Caudate nucleus (tissue), 63 donors: ENCODE measurements at places on chromosomes 2 and 18.
A peak's percentile ranks its signal among the peaks of the same experiment; 100 is the strongest.

- no peak for DNase-seq
These were observed 17.2 kb downstream of the SP110 start for GRCh38 chr2:230202430-230203109.

DNA sequence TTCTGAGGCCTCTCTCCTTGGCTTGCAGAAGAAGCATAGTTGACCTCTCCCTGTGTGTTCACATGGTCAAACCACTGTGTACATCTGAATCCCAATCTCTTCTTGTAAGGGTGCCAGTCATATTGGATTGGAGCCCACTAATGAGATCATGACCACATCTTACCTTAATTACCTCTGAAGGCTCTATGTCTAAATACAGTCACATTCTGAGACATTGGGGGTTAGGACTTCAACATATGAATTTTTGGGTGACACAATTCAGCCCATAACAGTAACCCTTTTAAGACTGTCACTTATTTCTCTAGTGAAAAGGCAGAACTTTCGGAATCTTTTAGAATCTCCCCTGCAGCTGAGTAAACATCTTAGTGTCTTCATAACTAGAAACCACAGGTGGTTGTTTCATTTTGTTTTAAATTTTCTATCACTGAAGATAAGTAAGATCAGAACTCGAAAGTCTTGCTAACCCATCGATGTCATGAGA lies 33.3 kb downstream of the BMP10 start:
- DNase-seq: no peak

GRCh38 chr2:182365855-182366254 lies 61.0 kb downstream of the PDE1A start:
- DNase-seq: no peak

DNA sequence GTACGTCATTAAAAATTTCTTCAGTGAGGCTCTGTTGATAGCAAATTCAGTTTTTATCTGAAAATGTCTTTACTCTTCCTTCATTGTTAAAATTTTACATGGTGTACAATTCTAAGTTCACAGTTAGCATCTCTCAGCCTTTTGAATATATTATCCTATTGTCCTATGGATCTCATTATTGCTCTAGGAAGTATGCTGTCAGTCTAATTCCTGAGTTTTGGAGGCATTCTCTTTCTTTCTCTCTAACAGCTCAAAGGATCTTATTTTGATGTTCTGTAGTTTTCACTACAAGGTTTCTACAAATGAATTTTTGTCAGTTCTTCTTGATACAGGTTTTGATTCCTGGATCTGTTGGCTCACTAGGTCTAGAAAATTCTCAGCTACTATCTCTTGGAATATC lies 2.9 kb upstream of the ACMSD start:
- DNase-seq: no peak

DNA sequence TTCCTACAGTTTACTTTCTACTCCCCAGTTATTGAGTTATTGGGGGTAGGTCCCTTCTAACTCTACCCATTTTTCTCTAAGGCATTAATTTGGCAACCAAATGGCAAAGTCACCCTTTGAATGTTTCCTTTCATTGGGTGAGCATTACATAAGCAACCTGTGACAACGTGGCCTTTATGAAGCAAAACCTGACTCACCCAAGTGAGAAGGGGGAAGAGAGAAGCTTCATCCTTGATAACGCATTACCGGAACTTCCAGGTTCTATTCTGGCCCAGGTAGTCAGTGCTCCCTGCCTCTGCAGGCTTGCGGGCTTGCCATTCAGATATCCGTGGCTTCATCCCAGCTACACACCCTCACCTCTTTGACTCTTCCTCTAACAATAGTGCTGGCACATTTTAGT lies 39.1 kb upstream of the FAM124B start:
- no peak for DNase-seq

GRCh38 chr2:108632332-108633160 lies 86.7 kb upstream of the RANBP2 start:
- DNase-seq: no peak

GRCh38 chr18:36589857-36590543 lies 238.8 kb downstream of the TPGS2 start:
- DNase-seq: no peak

GRCh38 chr18:31101183-31102024 lies 817 bp downstream of the DSC2 start:
- DNase-seq: peak; percentile 23

GRCh38 chr2:206368933-206369569 lies 74.3 kb upstream of the ADAM23 start:
- peak; percentile 38 for DNase-seq

- no peak for DNase-seq
These were observed 28.4 kb downstream of the TMEM177 start for GRCh38 chr2:119707117-119708087.

- DNase-seq: no peak
These were observed 1178.7 kb downstream of the SUCLG1 start for GRCh38 chr2:83280391-83280790.

DNA sequence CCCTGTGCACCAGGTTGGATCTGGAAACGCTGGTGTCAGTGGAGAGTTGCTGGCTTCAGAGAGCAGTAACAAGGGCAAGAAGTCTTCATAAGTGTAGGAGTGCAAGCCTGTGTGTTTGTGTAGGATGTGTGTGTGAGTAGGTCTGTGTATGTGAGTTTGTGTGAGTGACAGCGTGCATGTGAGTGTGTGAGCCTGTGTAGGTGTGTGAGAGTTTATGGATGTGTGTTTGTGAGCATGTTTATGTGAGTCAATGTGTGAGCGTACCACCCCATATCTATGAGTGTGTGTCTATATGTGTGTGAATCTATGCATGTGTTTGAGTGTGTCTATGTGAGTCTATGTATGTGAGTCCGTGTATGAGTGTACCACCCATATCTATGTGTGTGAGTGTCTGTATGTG lies 86.5 kb upstream of the ATG16L1 start:
- no peak for DNase-seq

DNA sequence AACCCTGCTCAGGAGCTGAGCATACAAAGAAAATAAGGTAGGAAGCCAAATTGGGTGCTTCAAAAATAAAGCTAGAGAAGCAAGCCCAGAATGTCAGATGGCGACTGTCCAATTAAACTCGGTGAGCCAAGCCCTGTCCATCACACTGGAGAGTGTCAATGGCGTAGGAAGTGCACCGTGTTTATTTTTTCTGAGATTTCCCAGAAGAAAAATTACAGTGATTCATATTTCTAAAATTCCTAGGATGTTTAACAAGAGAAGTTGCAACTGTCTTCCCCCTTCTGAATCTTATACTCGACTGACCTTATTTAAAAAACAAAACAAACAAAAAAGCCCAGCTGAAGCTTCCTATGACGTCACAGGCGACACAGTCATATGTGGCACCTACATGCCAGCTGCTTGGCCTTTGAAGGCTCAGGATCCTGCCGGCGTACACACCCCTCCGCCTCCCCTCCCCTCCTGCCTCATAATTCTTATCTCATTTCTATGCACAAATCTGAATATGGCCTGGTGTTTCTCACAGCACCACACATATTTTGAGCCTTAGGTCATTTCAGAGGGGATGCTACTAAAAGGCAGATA lies 60.8 kb downstream of the MBP start:
- no peak for DNase-seq

DNA sequence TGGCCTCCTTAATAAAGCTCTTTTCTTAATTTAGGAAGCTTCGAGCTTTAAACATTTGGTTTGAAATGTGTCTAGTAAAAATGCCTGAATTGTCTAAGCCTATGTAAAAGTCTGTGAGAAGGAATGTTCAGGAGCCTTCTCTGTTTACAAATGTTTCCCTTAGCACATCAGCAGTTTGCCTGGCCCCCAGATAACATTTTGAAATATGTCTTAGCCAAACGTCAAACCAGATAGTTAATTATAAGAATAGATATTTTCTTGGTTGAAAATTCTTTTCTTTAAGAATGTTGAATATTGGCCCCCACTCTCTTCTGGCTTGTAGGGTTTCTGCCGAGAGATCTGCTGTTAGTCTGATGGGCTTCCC lies 498.6 kb downstream of the CCDC85A start:
- DNase-seq: no peak

DNA sequence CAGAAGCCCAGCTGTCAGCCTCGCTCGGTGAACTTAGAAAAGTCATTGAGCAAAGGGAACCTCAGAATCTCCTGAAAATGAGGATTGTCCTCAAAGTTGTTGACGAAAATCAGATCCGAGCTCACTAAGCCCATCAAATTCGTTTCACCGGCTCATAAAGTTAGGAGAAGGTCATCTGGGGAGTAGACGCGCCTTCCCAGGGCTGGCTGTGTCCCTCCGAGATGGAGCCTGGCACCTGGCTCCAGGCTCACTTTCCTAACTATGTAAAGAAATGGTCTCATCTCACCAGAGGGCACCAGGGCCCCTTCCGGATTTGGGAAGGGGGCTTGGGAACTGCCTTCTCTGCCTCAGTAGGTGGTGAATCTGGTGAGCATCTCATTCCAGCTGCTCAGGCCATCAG lies 145.5 kb downstream of the PXDN start:
- no peak for DNase-seq

- no peak for DNase-seq
These were observed 73.4 kb upstream of the ITPRID2 start for GRCh38 chr2:181818058-181818680.
